ENCODE measurements at places on chromosomes 7 and 10.

DNA sequence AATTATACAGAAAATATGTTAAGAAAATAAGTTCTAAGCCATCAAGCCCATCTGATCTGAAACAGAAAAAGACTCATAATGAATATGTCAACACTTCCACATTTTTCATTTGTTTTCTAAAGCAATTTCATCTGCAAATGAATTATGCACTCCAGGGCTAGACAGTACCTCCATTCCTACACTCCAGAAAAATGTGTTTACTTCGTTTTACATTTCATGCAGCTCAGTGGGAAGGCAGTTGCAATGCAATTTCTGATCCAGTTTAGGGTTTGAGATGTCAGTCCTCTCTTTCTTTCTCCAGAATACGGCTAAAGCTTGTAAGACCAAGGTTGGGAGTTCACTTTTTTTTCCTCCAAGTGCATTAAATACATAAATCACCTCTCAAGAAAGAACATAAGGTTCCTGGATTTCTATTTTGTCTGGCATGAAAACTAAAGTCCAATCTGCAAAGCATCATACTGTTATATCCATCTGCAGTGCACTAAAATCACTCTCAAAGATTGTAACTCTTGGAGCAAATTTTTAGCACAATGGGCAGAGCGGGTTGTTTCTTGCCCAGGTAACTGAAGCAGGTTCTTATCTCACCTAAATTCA lies 348.8 kb upstream of the C7orf33 start:
- DNase-seq = no peak

DNA sequence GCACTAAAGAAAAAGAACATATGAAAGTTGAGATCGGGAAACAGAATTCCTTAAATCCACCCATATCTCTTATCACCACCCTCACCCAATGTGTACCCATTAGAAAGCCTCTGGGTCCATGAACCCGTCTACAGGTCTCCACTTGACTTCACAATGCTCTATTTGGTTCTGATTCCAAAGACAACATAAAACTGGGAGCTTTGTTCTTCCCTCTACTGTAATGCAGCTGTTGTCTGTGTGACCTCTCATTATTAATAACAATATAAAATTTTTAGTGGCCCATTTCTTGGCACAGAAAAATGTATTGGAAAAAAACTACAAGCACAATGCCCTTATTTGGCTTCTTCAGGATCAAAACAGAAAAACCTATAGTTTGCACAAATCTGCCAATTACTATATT lies 30.0 kb downstream of the DOCK4 start:
- DNase-seq = no peak

- DNase-seq = no peak
Measured at GRCh38 chr7:16326106-16326505, 95.2 kb downstream of the CRPPA start.

GRCh38 chr7:148485618-148486017 lies 104.9 kb upstream of the C7orf33 start:
- DNase-seq = peak; percentile 38

GRCh38 chr7:91514591-91514990 lies 250.4 kb downstream of the FZD1 start:
- no peak for DNase-seq

GRCh38 chr7:147096629-147097028 lies 980.0 kb downstream of the CNTNAP2 start:
- no peak for DNase-seq

- no peak for DNase-seq
Measured at GRCh38 chr10:13270877-13271551, 28.9 kb downstream of the PHYH start.

All from Kasumi-1 (cell line).